WTC11 (cell line): ENCODE measurements at places on chromosomes 12 and 14. TPM values are rescaled to one million over a fixed set of nuclear protein-coding genes. Genes with fewer than 3 reads are reported as not detected.

Gene KRT3
- not detected in 3 replicates for total RNA-seq

Gene ST8SIA1
- 2.3 to 2.8 TPM (median 2.3 TPM) in 3 replicates for total RNA-seq

Gene RNASE12
- total RNA-seq, result not detected in 3 replicates

Gene SMCO3
- not detected in 3 replicates for total RNA-seq

Gene ZC2HC1C
- total RNA-seq, result 1.3 to 1.8 TPM (median 1.6 TPM) in 3 replicates

Gene LPAR5
- 0.20 to 0.57 TPM (median 0.48 TPM) in 3 replicates for total RNA-seq

DNA sequence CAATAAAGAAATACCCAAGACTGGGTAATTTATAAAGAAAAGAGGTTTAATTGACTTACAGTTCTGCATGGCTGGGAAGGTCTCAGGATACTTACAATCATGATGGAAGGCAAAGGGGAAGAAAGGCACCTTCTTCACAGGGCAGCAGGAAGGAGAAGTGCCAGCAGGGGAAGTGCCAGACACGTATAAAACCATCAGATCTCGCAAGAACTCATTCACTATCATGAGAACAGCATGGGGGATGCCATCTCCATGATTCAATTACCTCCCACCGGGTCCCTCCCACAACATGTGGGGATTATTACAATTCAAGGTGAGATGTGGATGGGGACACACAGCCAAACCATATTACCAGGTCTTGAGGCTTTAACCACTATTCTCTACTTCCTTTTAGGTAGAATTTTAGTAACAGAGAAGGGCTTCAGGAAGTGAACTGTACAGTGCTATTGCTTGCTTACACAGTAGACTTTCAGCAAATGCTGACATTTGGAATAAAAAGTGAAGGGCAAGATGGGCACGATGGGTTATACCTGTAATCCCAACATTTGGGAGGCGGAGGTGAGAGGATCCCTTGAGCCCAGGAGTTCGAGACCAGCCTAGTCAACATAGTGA is 40.8 kb upstream of the OR4E1 start:
- no peak for DNase-seq

DNA sequence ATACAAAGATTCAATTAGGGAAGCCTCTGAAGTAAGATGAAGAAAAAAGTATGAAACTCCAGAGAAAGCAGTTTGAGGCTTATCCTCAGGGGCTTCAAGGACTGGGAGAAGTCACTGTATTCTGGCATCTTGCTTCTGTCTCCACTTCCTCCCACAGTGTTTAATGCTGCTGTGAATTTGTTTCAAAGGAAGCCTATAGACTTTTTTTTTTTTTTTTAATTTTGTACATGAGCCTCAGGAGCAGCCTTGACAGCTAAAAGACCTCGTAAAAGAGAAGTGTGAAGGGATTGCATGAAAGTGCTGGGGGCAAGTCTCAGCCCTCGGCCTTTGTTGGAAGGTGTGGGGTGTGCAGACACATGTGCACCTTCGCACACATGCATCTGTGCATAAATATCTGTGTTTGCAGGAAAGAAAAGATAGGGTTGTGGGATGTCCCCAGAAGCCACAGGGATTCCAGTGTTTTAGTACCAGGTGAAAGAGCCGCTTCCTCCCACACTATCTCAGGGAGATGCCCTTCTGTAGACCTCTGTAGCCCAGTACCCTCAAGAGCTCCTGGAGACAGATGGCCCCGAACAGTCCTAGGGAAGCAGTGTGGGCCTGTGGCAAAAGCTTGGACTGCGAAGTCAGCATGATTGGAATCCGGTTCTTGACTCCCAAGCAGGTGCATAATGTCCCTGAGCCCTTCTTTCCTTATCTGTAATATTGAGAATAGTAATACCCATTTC is 193.5 kb upstream of the BCL2L14 start:
- DNase-seq, result no peak

GRCh38 chr12:131918311-131919050 is 10.6 kb upstream of the PUS1 start:
- no peak for DNase-seq

GRCh38 chr12:11969437-11970154 is 101.1 kb upstream of the BCL2L14 start:
- no peak for DNase-seq

DNA sequence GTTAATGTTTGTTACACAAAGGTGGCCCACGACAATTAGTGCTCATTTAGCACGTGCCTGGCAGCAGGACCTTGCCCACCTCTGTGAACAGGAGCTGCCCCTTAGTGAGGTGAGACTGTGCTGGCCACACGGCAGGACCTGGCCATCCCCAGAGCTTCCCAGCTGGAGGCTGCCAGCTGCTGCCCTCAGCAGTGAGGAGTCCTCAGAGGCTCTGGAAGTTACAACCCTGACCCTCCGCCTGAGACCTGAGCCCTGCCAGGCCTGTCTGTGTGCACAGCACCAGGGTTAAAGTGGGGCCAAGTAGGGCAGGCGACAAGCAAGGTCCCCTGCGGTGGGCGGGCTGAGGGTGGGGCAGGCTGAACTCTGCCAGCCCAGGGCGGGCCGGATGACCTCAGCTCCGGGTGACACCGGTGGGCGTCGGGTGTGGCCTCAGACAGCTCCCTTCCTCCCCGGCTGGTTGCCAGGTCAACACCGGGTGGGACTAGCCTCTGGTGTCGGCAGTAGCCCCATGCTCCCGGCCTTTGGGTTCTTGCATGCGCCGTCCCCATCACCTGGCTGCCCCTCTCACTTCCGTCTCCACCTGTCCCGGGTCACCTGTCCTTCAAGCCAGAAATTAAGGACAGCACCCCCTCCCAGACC is 9.2 kb upstream of the LBHD2 start:
- DNase-seq, result no peak

DNA sequence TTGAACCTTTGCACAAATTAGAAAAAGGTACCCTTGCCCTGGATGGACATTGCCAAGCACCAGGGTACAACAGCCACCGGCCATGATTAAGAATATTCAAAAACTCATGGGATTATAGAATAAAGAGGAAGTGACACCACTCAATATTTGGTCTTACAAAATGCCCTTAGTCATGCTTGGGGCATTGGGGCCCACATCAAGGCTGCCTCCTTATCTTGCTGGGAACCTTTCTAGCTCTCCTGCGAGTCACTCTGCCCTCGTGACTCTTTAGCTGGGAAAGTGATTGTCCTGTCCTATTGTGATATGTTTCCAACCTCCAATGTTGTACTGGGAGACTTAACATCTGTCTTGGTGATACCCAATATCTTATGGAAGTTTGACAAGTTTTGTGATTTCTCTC is 57.8 kb downstream of the GTF2A1 start:
- no peak for DNase-seq

DNA sequence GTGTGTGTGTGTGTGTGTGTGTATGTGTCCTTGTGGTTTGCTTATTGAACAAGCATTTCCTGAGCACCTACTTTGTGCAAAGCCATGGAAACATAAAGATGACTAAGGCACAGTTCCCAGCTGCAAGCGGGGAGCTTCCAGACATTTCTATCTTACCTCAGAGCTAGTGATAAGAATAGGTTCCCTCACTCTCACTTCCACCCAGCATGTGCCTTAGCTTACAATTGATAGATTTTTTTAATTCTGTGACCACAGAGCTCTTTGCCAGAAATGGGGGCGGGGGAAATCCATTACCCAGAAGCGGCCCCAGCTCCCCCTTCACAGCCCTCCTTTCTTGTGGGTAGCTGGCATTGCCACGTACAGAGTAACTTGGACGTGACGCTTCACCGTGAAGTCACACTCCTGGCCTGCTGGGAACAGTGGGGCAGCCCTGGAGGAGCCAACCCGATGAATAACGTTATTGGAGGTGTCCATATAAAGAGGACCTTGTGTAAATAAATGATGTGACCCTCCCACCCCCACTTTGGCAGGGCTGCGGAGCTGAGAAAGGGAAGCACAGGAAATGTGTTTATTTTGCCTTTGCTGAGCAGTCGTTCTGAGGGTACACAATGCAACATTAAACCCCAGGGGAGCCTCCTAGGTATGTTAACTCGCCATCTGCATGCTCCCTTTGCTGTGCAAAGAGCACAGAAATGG is 238.9 kb downstream of the CHST11 start:
- no peak for DNase-seq

DNA sequence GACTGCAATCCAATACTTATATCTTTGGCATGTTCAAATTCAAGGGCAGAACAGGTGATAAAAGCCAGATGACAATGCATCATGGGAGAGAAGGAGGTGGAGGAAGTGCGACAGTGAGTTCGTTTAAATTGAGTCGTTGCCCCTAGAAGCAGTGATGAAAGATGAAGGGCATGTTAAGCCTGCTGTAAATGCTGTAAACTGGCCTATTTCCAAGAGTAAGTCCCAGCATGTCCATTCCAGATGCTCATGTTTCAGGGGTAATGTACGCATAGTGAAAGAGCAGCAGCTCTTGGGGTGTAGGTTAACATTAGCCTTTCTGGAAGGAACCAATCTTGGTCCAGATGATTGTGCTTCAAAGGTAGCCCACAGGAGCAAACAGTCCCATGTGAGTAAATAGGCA is 97.1 kb downstream of the C2CD5 start:
- DNase-seq, result no peak

- DNase-seq, result no peak
Observed at GRCh38 chr14:30710876-30711275, 88.8 kb downstream of the SCFD1 start.

DNA sequence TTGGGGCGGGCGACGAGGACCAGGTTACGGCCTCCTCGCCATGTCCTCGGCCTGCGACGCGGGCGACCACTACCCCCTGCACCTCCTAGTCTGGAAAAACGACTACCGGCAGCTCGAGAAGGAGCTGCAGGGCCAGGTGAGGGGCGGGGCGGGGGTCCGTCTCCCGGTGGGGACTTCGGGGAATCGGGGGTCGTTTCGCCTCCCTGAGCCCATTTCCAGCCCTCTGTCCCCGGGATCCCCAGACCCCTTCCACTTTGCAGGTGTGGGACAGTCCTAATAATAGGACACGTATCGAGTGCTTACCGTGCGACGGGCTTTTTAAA is 380 bp downstream of the ANKRD13A start:
- DNase-seq, result no peak

- DNase-seq, result peak; percentile 20
Observed at GRCh38 chr14:32073537-32074189, 3.4 kb upstream of the ARHGAP5 start.

GRCh38 chr14:74592476-74593201 is 19.4 kb downstream of the LTBP2 start:
- DNase-seq, result no peak

GRCh38 chr12:94112121-94112520 is 36.3 kb upstream of the PLXNC1 start:
- no peak for DNase-seq

DNA sequence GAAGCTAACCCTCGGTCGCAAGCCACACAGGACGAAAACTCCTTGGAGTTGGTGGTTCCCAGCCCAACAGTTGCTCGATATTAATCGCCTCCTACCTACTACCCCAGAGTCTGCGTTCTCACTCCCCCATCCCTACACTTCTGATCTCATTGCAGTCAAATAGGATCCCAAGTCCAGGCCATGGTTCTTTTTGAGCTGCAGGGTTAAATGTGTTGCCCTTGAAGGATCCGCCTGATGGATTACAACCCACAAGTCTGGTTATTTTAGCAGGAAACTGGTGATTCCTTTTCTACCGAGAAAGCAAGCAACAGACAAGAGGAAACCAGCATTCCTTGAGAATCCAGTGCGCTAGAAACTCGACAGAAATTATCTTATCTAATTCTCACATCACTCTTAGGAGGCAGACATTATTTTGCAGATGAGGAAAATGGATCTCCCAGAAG is 785 bp upstream of the NIN start:
- no peak for DNase-seq

DNA sequence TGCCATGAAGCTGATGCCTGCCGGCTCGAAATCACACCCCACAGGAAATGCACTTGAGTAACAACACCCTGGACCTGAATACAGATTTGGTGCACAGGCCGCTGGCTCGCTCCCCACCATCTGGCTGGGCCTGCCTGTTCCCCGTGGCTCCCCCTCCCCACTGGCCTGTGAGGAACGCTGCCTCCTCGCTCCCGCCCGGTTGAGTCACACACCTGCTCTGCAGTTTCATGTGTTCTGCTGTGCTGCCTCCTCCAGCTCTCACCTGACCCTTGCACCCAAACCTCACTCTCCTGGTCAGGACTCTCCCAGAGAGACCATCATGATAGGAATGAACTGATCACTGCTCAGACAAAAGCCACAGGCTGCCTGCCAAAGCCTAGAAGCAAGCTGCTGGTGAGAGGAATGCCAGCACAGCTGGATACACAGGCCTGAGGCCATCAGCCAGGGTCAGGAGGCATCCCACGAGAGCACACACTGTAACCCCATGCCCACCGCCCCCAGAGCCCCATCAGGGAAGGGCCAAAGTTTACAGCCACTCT is 3.8 kb upstream of the SIVA1 start:
- DNase-seq, result no peak
